ENCODE measurements at places on chromosomes 2 and 18.

- no peak for DNase-seq
Observed at GRCh38 chr2:216001216-216002100, 11.9 kb downstream of the MREG start.

DNA sequence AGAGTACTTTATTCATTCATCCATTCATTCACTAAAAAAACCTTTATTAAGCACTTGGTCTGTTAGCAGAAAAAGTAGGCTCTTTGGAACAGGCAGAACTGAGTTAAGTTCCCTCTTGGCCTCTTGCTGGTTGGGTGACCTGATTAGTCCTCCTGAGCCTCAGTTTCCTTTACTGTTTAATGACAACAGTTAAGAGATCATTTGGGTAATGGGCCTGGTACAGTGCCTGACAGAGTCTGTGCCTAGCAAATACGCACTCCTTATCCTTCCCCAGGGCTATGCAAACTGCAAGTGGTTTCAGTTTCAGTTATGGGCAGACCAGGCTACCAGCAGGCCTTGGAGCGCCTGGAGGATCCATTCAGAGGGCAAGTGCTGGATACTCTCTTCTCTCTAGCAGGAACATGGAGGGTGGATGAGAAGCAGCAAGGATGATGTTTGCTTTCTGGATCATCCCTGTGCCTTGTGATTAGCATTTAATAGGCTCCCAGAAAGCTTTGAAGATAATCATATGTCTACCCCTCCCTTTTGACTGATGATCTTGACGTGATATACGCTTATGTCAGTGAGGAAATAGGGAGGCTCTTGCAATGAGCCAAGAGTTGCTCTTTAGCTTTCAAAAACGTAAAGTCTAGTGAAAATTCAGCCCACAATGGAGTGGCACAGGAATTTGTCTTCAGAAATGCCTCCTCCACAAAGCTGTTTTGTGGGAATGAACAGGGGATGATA lies 12.4 kb upstream of the TAF1B start:
- no peak for DNase-seq

DNA sequence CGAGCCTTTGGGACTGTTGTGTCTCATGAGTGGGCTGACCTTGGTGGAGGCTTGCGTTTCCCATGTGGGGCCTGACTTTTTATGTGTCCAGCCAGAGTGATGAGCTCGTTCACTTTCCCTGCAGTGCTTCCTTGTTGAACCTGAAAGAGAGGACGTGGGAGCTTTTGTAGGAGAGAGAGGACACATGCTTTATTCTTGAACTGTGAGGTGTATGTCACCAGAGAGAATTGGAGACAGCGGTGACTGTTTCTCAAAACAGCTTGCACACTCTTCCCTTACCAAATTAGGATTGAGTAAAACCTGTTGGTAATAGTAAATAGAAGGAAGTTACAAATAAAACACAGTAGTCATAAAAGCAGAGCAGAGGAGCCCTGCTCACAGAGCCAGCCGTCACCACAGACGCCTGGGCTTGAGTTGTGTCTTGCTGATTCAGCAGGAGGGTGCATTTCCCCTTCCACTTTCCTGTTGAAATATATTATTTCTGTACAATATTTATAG lies 60.7 kb downstream of the INPP4A start:
- DNase-seq = no peak

DNA sequence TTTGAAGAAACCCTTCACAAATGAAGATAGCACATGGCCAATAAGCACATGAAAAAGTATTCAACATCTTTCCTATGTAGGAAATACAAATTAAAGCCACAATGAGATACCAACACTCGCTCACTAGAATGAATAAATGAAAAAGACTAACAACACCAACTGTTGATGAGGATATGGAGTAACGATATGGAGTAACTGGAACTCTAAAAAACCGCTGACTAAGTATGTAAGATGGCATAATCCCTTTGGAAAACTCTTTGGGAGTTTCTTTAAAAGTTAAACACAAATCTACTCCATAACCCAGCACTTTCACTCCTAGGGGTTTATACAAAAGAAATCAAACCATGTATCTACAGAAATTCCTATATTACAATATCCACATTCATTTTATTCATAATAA lies 220.5 kb downstream of the AFF3 start:
- no peak for DNase-seq

DNA sequence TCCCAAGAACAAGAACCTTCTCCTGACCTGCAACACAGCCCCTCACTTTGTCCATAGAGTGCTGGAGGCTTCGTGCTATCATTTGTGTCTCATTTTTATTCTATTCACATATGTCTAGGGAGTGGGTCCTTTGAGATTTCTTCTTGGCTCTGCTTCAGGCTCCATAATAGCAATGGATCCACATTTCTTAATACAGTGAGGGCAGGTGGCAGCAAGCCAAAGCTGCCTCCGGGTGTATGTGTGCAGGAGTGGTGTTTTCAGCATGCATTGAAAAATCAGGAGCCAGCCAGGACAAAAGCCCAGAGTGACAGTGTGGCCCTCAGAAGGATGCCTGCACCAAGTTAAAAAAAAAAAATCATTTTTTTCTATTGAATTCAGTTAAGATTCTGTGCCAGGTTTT lies 115.1 kb upstream of the PELI1 start:
- no peak for DNase-seq

- no peak for DNase-seq
Observed at GRCh38 chr2:168355121-168355520, 101.0 kb upstream of the CERS6 start.
